HFF-Myc (cell line): ENCODE measurements at places on chromosomes 3 and 15.

- DNase-seq: no peak
Measured at GRCh38 chr15:63111481-63111880, 10.2 kb upstream of the LACTB start.

DNA sequence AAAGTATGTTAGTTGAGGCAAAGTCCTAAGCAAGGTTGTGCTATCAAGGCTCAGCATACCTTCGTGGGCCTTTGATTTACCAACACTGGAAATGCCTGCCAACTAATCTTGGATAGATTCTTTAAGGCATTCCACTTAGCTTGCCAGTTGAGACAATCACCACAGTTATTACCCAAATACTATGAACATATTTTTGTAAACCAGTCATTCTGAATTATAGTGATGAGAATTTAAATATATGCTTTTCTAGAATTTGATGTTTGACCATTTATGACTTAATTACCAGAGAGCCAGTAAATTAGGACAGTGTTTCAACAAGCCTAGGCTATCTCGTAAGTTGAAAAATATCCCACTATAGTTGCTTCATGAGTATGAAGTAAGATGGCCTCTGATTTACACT lies 15.5 kb downstream of the TRIM59 start:
- DNase-seq: no peak

DNA sequence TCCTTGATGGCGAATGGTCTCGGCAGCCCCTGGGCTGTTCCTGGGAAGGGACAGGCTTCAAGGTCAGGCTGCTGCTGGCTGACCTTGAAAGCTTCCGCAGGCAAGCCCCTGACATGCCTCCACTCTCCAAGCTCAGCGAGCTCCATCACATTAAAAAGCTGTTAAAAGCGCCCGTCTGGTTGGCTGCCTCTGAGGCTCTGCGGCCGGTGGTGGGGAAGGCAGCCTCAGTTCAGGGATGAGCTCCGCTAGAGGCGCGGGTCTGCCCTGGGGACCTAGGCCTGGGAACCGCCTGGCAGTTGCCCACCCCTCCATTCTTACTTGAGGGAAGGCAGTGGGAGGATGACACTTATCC lies 103.8 kb downstream of the LINGO1 start:
- DNase-seq: no peak

GRCh38 chr3:102299125-102299877 lies 135.5 kb upstream of the ZPLD1 start:
- no peak for DNase-seq

GRCh38 chr15:92906563-92907081 lies 6.5 kb downstream of the CHD2 start:
- DNase-seq: no peak

GRCh38 chr15:40739854-40740253 lies 15.2 kb downstream of the RMDN3 start:
- no peak for DNase-seq

- DNase-seq: peak; percentile 71
Measured at GRCh38 chr15:95284933-95285421, 1045.5 kb upstream of the NR2F2 start.

DNA sequence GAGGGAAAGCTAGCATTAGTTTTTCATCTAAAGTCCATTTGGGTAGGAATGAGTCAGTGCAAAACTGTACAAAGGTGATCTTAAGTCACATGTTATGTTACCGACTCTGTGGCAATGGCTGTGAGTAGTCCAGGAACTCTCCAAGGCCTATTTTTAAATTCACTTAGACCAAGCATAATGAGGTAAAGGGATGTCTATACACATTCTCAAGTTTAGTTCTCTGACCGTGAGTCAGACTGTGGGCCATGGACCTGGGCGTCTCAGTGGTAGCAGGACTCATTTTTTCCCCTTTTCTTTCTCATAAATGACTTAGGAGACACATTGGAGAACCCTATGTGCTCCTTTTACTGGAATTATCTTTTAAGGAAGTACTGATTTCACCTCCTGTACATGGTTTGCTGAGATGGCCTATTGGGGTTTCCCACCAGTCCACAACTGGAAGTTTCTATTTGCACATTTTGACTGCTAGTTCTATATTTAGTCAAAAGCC lies 488.7 kb upstream of the TPRG1 start:
- DNase-seq: no peak

- DNase-seq: no peak
Measured at GRCh38 chr3:152416808-152417580, 148.3 kb downstream of the MBNL1 start.

GRCh38 chr3:195451373-195452015 lies 8.7 kb upstream of the ACAP2 start:
- DNase-seq: no peak

DNA sequence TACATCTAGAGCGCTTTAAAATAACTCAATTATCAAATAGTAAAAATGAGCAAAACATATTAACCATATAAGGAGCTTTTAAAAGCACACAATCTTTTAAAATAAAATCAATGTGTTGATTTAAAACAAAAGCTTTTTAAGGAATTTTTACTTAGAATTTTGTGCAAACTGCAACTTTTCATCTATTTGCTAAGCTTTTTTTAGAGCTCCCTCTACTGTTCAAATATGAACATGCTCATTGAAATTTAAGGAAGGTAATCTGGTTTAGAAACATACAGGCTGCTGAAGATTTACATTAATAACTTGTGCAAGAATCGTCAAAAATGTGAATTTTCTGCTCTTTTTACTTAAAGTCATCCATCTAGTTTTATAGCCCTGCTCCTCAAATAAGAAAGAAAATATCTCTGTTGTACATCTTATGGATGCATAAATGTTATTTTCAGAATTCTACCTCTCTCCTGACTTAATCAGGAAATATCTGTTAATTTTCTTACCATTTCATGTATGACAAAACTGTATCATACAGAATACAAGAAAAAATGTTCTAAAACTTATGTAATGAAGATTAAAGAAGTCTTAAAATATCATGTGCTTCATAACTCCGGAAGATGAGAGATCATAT lies 469.4 kb upstream of the ROBO2 start:
- DNase-seq: no peak

- DNase-seq: no peak
Measured at GRCh38 chr3:24829629-24830229, 335.1 kb upstream of the THRB start.

GRCh38 chr3:189295089-189295488 lies 123.3 kb downstream of the TPRG1 start:
- no peak for DNase-seq

GRCh38 chr3:140467796-140468315 lies 210.0 kb upstream of the TRIM42 start:
- no peak for DNase-seq

- DNase-seq: no peak
Measured at GRCh38 chr15:59993950-59994401, 10.1 kb upstream of the FOXB1 start.

DNA sequence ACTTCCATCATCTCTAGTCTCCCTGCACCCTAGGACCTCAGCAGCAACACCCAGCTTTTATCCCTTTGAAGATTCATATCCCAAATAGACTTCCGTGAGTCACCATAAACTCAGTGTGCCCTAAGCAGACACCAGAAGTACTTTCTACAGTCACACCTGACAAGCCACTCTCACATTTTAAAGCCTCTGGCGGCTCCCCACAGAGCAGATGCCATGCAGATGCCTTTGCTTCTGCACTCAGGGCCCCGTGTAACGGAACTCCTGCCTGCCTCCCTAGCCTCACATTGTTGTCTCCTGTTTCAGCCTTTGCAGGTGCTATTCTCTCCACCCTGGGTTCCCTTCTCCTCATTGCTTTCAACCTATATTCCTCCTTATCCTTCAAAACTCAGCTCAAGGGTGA lies 155.5 kb upstream of the SLC24A5 start:
- no peak for DNase-seq

GRCh38 chr15:78638658-78639314 lies 2.2 kb downstream of the CHRNB4 start:
- no peak for DNase-seq

GRCh38 chr15:93570527-93570926 lies 481.5 kb upstream of the RGMA start:
- DNase-seq: no peak

- DNase-seq: peak; percentile 25
Measured at GRCh38 chr3:17412950-17413530, 329.4 kb downstream of the TBC1D5 start.

DNA sequence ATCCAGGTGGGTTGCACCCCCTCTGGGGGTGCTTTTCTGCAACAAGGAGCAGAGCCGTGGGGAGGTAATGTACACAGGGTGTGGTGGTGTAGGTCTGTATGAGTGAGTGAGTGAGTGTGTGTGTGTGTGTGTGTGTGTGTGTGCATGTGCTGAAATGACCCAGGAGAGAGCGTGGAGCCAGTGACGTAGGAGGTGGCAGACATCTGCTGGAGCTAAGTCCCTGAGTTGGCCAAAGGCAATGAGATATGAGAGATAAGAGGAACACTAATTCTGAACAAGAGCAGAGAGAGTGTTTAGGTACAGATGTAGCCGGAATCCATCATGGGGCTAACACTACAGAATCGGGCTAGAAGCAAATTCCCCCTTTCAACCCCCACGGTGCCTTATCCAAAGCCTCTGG lies 27.6 kb downstream of the BDH1 start:
- no peak for DNase-seq

DNA sequence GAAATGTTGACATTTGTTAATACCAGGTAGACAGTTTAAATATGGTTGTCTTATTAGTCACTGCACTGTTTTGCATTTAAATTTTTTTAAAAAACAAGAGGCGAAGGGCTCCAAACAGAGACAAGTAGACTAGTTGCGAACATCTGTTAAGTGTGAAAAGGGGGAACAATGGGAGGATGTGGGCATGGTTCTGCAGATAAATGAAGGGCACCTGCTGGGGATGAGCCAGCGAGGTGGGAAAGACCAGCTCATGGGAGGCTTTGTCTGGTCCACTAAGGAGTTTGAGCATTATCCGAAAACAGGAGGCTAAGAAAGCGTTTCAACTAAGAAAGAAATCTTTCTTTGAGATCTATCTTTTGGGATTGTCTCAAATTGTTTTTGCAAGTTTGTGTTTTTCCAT lies 72.7 kb downstream of the FBN1 start:
- DNase-seq: no peak

DNA sequence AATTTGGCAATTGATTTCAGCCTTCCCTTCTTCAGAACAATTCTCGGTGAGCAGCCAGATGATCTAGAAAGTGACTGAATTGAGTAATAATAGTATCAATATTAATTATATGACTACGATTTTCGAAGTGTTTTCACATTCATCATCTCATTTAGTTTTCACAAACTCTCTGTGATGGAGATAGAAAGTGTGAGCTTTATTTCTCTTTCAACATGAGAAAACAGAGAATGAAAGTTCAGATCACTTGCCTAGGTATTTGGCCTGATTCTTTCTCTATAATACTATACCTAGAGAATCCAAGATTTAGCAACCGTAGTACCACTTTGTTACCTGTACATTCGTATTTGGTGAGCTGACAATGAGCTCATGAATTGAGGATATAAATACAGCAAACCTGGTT lies 739.2 kb upstream of the NR2F2 start:
- no peak for DNase-seq

GRCh38 chr15:62618432-62618831 lies 424.1 kb upstream of the TPM1 start:
- DNase-seq: peak; percentile 45

DNA sequence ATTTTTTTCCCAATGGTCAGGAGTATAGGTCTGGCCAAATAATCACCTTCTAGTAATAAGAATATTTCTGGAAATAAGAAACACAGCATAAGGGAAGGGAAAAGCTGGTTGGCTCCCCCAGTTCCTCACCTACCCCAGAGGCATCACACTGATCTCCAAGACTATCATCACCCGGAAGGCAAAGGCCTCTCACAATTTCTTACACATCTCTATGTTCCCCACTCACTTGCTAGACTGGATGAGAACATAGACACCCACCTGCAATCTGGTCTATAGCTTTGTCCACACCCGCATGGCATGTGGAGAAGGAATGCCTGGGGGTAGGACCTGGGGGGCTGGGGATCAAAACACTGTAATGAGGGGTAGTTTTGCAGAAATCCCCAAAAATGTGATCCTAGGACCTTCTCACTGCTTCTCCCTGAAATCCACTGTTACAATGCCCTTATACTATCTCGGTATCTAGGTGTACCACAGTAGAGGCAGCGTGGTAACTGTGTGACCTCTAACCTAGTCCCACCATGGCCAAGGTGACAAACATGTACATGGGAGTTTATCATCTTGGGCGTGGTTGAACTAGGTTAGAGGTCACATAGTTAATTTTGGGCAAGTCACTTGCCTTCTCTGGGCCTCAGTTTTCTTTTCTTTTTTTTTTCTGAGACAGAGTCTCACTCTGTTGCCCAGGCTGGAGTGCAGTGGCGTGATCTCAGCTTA lies 29.5 kb upstream of the NRROS start:
- DNase-seq: no peak

- DNase-seq: no peak
Measured at GRCh38 chr15:60721707-60722106, 242.8 kb upstream of the ICE2 start.

DNA sequence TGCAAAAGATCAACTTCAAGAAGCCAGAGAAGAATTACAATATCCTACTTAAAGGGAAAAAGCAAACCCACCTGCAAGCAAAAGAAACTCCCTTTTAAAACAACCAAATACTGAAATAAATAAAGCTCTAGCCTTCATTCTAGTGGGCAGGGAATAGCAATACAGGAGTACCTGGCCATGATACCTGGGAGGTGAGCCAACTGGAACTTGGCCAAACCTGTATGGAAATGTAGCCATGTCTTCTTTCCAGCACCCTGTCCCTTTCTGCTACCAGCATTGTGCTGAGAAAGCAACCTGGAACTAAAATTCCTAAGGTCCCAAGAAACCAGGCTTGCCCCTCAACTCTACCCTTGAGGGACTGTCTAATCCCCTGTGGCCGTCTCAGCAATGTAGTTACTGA lies 530.0 kb downstream of the EPHB1 start:
- no peak for DNase-seq

DNA sequence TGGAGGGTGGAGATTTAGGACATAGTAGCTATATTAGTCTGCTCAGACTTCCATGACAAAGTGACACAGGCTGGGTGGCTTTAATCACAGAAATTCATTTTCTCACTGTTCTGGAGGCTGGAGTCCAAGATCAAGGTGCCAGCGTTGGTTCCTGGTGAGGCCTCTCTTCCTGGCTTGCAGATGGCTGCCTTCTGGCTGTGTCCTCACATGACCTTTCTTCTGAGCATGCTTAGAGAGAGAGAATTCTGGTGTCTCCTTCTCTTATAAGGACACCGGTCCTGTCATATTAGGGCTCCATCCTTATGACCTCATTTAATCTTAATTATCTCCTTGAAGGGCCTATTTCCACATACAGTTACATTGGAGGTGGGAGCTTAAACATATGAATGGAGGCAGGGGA lies 14.9 kb upstream of the SHC4 start:
- DNase-seq: no peak

DNA sequence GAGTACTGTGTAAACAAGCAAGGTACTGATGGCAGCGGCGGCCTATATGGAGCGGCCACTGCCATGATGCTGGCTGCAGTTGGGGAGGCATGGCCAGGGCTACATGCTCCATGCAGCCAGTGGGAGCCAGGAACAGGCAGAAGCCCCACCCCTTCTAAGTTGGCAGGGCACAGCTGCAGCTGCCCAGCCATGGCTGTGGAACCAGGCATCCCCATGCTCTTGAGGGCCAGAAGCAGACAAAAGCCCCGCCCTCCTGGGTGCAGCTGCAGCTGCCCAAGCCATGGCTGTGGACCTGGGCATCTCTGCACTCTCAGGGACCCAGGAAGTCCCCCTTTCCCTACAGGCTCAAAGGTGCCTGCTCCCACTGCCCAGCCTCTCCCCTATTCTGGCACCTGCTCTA lies 150.9 kb downstream of the FMN1 start:
- no peak for DNase-seq

- DNase-seq: no peak
Measured at GRCh38 chr15:36917411-36918267, 182.7 kb downstream of the MEIS2 start.

- DNase-seq: no peak
Measured at GRCh38 chr15:29031502-29032228, 145.9 kb downstream of the APBA2 start.
